ENCODE measurements at places on chromosomes 7 and 10.

GRCh38 chr10:29591651-29591968 lies 43.2 kb downstream of the SVIL start:
- DNase-seq, result no peak

GRCh38 chr10:634256-634655 lies 55.2 kb downstream of the DIP2C start:
- no peak for DNase-seq

DNA sequence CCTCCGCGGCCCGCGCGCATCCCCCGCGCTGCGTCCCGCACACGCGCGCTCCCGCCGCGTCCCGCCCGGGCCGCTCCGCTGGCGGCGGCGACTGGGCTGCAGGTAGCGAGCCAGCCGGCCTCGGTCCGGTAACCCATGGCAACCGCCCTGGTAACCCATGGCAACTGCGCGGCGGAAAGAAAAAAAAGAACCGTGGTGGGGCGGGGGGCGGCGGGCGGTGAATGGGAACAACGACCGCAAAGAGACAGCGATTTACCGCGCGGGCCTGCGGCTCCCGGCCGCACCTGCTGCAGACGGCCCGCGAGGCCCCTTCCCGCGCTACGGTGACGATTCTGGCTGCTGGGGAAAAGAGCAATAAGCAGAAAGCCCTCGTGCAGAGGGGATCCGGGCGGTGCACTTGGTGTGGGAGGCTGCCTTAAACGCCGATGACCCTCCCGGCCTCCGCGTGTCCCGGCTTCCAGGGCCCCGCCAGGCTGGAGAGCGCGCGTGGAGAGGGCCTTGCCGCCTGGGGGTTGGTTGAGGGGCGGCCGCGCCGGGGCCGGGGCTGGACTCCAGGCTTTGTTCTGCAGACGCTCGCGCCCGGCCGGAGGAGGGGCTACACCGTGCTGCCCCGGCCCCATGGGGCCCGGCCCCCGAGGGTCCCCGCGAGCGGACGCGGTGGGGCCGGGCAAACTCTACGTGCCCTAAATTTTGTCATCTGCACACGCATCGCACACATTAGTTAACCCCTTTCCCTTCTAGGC lies 84.7 kb downstream of the SNX10 start:
- no peak for DNase-seq

GRCh38 chr7:110309941-110310340 lies 781.0 kb upstream of the LRRN3 start:
- DNase-seq, result peak; percentile 51

DNA sequence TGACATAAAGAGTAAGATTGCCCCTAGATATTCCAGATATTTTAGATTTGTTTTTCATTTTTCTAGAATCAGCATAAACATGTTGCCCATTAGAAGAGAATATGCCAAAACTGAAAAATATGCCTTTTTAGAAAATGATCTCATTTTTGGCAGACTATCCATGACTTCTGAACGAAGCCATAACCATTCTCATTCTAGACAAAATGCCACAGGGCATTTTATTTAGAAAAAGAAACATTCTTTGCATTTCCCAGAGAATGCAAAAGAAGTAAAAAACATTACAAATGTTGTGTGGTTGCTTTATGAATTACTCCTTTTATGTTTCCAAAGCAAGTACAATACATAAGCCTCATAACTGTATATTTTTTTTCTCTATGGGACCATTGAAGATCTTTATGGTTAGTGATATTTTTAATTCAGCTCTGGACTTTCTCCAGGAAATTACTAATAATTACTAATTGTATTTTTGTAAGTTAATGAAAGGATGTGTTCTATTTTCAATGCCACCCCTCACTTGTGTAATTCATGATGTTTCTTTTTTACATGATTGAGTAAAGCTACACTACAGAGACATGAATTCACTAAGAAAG lies 109.6 kb upstream of the SEM1 start:
- no peak for DNase-seq

- no peak for DNase-seq
Observed at GRCh38 chr10:51430506-51430905, 268.9 kb downstream of the CSTF2T start.

DNA sequence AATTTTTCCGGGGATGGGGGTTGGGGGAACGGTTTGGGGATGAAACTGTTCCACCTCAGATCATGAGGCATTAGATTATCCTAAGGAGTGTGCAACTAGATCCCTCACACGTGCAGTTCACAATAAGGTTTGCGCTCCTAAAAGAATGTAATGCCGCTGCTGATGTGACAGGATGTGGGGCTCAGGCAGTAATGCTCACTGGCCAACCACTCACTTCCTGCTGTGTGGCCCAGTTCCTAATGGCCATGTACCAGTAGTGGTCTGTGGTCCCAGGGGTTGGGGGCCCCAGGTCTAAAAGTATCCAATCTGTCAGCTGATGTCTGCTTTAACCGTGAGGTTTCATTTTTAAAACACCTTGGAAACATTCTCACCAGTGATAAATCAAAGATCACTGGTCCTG lies 2.2 kb downstream of the STN1 start:
- peak; percentile 17 for DNase-seq

- no peak for DNase-seq
Observed at GRCh38 chr10:97179731-97180362, 5.9 kb downstream of the SLIT1 start.

DNA sequence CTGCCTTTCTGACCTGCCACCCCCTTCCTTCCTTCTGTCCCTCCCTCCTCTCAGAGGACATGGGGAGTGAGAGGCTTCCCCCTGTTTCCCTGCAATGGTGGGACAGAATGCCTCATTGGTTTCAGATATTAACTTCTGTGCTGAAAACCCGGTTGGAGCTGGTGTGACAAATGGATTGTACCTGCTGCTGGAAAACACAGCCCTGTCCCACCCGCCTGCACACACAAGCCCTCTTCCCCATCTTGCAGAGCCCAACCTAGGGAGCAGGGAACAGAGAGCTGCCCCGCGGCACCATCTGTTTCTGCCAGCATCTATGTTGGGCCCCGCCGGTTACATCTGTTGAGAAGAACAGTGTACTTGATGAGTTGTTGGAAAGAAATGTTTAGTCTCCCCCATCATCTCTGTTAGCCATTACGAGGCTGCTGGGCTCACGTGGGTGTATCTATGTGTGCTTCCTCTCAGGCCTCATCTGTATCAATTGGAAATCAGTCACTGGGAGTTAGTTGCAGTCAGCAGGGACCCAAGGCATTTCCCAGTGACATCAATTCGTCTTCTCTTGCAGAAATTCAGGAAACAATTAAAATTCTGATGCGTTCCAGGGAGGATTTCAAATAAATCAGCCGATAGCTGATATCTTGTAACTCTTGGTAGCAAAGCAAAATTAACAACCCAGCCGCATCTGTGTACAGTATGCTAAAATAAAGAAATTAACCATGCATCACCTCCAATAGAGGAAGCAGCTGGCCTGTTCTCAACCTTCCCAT lies 725.6 kb upstream of the GALNT17 start:
- no peak for DNase-seq

DNA sequence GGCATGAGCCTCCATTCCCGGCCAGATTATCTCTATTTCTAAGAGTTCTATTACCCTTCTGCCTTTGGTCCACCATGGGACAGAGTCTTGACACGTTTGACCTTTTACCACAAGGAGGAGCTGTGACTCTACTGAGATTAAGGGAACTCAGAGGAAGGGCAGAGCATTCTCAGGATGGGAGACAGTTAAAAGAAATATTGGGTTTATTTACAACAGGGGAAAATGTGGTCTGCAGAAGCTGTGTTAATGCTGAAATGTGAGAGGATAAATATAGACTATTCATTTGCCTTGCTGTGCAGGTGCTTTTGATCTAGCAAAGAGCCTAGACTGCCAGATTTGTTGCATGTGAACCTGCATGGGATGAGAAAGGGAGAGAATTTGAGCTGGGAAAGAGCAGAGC lies 45.8 kb upstream of the PRSS58 start:
- DNase-seq, result no peak

Measured in mesenchymal stem cell (in vitro differentiated cells and primary cell).